Gastroesophageal sphincter (tissue), 4 donors: ENCODE measurements at places on chromosomes 16 and 17. TPM values are rescaled to one million over a fixed set of nuclear protein-coding genes. Genes with fewer than 3 reads are reported as not detected.

DNA sequence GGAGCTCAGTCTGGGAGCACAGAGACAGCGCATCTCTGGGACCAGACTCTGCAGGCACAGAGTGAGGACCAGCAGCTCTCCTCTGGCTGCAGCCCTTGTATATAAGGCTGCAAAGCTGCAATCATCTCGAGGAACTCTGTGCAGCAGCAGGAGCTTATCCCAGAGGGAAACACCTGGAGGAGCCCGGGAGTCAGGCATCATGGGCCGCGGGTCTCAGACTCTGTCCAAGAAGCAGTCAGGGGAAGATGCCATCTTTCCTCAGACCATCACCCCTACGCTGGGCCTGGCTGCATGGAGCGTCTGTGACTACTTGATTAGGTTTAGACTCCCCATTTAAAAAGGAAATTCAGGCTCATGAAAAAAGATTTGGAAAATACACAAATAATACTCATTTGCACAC is 122.0 kb downstream of the IRF8 start:
- ATAC-seq: no peak

Gene TNFRSF17
- not detected for total RNA-seq

GRCh38 chr17:61073131-61073530 is 326.5 kb upstream of the TBX2 start:
- no peak for ATAC-seq

DNA sequence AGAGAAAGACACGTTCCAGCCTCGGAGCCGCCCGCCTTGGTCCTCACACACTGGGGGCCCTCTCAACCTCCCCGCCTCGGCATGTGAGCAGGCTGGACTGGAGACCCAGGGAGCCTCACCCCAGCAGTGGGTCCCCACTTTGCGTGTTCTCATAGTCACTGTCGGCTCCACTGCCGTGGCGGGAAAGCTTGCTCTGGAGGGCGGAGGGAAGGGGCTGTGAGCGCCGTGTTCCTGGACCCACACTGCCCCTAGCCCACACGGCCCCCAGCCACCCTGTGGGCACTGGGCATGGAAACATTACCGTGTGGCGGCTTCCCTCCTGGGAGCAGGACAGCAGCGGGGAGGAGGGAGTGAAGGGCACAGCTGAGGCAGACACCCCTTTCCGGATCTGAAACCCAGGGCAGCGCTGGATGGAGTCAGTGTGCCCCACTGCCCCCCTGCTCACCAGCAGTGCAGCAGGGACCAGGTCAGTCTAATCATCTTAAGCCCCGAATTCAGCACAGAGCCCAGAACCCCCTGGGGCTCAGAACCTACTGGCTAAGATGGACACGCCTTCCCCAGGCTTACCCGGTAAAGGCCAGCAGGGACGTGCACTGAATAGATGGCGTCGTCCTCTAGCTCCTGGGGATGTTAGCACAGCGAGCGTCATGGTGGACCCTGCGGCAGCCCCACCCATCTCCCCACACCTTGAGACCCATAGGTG is 7.2 kb downstream of the TP53I13 start:
- ATAC-seq: no peak

DNA sequence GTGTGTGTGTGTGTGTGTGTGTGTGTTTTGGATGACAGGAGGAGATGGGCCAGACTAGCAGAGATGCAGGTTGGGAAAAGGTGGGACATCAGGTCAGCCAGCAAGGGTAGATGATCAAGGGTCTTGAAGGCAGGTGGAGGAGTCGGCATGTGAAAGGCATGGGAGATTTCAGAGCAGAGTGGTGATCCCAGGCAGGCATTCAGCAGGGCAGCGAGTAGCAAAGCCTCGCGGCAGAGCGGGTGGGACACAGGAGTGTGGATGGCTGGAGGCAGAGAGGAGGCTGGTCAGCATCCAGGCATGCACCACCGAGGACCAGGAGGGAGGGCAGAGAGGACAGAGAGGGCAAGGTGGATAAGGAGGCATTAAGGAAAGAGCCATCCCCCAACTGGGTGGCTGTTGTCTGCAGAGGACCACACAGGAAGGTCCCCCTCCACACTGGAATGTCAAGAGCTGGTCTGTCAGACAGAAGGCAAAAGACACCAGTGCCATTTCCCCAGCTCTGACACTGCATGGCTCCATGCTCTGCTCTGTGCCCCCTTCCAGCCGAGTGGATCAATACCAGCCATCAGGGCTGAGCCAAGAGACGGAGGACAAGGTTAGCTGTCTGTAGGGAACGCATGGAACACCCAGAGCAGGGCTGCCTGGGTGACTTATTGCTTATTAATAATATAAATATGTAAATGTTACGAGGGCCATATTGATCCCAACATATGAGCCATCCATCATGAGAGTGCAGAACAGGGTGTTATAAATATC is 74.8 kb upstream of the RPL38 start:
- ATAC-seq: no peak

DNA sequence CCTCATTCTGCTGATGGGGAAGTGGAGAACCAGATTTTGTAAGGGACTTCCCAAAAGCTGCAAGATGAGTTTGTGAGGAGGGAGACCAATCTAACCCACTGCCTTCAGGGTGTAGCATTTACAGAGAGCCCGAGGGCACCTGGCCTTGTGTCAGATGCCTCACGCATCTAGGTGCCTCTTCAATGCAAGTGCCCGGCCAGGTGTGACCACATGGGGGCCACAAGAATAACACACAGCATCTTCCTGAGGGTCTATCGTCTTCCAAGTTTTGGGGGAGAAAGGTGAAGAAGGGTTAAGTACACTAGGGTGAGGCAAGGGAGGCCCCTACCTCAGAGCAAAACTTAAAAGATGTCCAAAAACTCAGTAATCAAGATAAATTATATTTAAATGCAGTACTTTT is 401.7 kb upstream of the CDH5 start:
- ATAC-seq: no peak

DNA sequence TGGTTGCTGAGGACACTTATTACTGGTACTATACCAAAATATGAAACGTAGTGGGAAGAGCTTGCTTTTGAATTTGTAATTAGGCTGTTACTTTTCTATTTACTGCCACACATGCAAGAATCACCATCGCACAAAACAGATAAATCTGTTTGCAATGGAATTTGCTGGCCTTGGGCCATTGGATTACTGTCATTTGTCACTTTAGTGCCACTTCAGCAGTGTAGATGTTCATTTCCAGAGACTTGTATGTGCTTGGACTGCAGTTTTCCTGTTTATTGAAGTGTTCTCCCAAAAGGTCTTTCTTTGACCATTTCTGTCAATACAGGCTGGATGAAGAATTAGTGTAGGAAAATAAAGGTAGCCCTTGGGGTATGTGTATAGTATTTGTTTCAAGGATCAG is 4.5 kb downstream of the USP10 start:
- ATAC-seq: no peak

GRCh38 chr17:64491034-64491860 is 5.6 kb downstream of the POLG2 start:
- ATAC-seq: no peak

Gene CLDN6
- total RNA-seq: not detected
